ENCODE measurements at places on chromosomes 12 and 14.

GRCh38 chr12:78191611-78192010, 360.9 kb downstream of the NAV3 start:
- no peak for DNase-seq

DNA sequence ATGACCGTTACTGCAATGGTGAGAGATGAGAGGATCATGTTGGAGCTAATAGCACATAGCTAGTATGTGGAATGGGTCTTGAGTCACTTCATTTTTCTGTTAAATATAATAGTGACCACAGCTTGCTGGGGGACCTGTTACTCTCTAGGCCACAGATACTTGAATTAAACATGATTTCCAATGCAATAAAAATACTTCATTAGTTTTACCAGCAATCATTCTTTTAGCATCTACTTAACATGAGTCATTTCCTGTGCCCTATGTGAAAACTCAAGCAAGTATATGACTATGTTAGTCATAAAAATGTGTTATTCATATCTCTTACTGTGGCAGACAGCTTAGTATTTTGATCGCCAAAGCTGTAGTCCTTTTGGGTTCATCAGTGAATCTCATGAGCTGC, 798.8 kb downstream of the SLC16A7 start:
- DNase-seq = no peak

DNA sequence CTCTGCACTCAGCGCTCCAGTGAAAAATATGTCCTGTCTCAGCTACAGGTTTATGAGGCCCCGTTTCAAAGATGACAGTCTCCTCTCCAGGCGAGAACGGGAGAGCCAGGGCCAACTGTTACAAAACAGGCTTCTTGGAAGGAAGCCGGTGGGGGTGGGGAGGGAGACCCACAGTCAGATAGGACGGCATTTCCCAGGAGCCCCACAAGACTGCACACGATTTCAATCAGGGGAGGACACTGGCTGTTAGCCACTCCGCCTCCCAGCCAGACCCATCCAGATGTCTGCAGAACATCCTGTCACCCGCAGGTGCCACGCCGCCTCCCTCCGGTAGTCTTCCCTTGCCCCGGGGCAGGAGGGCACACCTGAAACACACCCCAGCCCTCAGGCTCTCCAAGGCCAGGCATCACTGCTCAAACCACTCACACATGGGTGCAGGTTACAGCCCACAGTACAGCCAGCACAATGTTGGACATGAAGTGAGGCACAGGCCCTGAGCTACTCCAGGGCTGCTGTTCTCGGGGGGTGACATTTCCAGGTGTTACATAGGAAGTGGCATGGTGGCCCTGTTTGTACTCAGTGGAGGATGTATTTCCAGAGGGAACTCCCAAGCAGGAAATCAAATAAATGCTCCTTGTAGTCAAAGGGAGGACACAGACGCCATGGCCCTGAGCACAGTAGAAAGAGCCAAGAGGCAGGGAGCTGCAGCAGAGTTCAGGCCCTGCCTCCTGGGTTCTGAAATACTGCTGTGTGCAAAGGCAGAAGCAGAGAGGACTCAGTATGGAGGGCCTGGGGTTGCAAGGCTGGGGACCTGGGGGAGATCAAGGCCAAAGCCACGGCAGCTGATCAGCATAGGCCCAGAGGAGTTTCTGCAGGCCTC, 138.1 kb downstream of the BCL11B start:
- no peak for DNase-seq

GRCh38 chr14:90575781-90576180, 179.0 kb downstream of the CALM1 start:
- no peak for DNase-seq

DNA sequence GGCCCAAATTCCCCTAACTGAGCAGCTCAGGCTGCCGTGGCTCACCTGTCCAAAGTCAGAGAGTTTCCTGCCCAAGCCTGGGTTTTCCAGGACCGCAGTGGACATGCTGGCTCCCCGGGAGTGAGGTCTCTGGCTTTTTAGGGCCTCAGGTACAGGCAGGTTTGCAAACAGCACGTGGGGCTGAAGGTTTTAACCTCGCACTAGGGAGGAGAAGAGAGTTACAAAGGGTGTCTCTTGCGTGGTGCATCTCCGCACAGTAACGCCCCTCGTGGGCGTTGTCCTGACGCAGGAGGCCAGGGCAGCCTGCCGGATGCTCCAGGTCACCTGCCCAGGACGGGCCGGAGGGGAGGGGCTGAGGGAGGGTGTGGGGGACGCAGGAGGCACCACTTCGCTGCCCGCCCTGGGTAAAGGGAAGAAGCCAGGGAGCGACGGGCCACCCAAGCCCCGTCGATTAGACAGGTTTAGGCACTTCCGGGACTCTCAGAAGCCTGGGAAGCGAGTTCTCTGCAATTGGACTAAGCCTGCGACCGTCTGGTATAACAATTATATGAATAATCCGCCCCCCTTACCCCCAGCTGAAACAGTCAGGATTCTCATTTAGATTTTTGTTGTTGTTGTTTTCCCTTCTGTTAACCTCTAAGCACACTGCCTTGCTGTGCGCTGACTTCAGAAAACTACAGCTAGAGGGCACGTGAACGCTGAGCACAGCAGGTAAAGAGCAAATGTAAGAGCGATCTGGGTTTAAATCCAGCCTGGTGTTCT, at the start of gene PAH:
TSS of gene PAH (minus strand) at position 219 of the 762 bp plus-strand sequence. CDS start at position 105, 114 bp downstream.
- peak; percentile 12 for DNase-seq

GRCh38 chr14:68622856-68623255, 170.0 kb downstream of the ZFP36L1 start:
- DNase-seq = no peak

GRCh38 chr12:130337488-130338303, at the start of gene PIWIL1:
Gene PIWIL1, plus strand, starts transcription at chr12:130337887. Its CDS starts 4,705 bp downstream, at chr12:130342592.
- DNase-seq = no peak

DNA sequence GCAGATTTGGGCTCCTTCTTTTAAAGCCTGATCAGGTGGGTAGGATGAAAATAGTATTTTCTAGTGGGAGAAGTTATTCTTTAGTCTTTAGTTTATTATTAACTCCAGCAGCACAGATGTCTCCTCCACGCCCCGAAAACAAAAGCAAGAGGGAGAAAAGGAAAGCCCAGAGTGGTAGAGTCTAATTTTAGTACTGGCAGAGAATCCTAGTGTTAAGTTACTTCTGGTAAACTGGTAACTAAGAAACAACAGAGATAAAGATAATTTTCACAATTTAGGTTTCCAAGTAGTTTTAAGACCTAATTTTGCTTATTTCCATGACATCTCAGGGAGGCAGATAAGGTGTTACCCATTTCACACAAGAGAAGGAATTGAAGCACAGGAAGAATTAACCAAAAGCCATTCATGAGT, 16.3 kb downstream of the ATP5MC2 start:
- DNase-seq = no peak

GRCh38 chr14:64326502-64326901, 32.3 kb upstream of the ESR2 start:
- DNase-seq = no peak

DNA sequence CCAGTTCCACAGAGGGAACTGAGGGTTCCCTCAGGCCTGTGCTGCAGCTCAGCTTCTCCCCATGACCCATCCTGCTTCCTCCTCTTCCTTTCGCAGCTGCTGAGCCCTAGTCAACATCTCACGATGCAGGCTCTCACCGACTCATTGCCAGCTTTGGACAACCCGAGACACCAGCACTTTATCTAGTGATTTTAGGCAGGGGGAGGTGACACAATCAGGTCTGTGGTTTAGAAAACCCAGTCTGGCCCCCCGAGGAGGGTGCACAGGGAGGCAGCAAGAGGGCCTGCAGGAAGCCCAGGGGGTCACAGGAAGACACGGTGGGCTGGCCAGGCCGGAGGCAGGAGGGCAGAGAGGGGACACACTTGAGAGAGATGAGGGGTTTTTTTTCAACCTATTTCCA, 35.4 kb downstream of the DIO3 start:
- DNase-seq = no peak

DNA sequence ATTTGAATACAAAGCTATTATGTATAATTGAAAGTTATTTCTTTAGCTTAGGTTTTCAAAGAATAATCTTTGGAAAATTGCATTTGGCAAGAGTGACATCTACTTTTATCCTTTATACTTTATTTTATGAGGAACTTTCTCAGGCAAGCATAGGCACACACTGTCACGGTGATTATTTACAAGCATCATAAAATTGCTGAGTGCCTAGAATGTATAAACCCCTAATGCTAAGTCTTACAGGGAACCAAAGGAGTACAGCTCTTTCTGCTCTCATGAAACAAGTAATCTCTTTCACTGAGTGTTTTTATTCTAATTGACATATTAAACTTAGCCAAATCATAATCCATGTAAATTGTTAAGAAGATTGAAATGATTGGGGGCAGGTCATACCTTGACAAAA, 154.9 kb downstream of the FSCB start:
- no peak for DNase-seq

GRCh38 chr14:34224221-34224620, 237.8 kb downstream of the SPTSSA start:
- no peak for DNase-seq

DNA sequence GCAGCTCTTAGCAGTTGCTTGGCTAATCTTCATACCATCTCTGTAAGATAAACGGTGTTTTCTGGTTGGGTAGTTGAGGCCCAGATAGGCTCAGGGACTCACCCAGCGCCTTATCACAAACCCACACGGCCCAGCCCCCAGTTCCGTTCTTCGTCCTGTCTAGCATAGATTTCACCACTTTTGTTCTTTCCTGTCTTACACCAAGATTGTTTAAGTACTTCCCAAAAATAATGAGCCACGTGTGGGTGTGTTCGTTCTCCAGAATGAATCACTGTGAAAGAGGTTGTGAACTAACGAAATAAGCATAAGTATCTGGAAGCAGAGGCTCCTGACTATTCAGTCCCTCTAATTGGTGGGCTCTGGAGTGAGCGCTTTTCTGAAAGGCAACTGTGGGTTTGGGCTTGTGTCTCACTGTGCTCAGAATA, 21.4 kb downstream of the ACVR1B start:
- peak; percentile 62 for DNase-seq

- DNase-seq = no peak
These were observed 28.8 kb downstream of the SERPINA3 start for GRCh38 chr14:94640721-94641631.

DNA sequence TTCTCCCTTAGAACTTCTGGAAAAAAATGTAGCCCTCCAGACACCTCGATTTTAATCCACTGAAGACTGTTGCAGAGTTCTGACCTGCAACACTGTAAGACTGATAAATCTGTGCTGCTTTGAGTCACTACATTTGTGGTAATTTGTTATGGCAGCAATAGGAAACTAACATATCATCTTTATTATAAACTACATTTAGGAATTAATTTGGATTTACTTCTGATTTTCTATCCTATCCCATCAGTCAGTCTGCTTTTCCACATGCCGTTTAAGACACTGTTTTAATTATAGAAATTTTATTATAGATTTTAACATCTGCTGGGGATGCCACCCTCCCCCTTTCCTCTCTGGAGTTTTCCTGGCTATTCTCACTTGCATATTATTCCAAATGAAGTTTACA, 375.2 kb downstream of the DUSP6 start:
- no peak for DNase-seq

DNA sequence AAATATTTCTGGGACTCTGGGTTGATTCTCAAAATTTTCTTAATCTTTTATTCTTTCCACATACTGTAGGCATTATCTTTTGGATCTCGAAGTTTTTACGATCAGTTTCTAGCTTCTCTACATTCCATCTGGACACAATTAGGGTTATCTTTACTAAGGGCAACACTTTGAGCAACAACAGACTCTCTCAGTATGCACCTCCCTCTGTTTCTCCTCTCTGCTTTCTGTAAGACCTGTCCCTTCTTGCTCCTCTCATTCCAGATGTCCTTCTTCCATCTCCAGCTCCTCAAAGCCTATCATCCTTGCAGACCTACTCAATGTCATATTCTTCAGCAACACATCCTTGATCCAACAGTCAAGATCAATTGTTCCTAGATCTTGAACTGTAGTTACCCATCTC, 457.0 kb downstream of the SLC6A15 start:
- no peak for DNase-seq

GRCh38 chr14:100692256-100692655, 34.4 kb upstream of the DLK1 start:
- DNase-seq = no peak

- DNase-seq = no peak
These were observed 22.6 kb downstream of the C12orf75 start for GRCh38 chr12:105352940-105353635.

All from CD4-positive, alpha-beta T cell treated with Interleukin-4 for 1 hour (primary cell).